Stimulated activated CD8-positive, alpha-beta memory T cell treated with anti-CD3 and anti-CD28 coated beads, Interleukin-7, amount 100 ng/mL, for 1 hour (primary cell): ENCODE measurements at places on chromosomes 11 and 22.

- DNase-seq: no peak
These were observed 83.4 kb upstream of the MYO18B start for GRCh38 chr22:25658633-25659032.

GRCh38 chr11:83801799-83802198 is 515.6 kb upstream of the CCDC90B start:
- no peak for DNase-seq

GRCh38 chr22:38041760-38042487 is 15.3 kb upstream of the PICK1 start:
- DNase-seq: no peak

GRCh38 chr11:111561791-111562325 is 21.3 kb downstream of the LAYN start:
- DNase-seq: no peak

- DNase-seq: no peak
These were observed 11.0 kb upstream of the SCARF2 start for GRCh38 chr22:20448630-20449029.

GRCh38 chr11:12845163-12845562 is 164.0 kb upstream of the RASSF10 start:
- DNase-seq: no peak

DNA sequence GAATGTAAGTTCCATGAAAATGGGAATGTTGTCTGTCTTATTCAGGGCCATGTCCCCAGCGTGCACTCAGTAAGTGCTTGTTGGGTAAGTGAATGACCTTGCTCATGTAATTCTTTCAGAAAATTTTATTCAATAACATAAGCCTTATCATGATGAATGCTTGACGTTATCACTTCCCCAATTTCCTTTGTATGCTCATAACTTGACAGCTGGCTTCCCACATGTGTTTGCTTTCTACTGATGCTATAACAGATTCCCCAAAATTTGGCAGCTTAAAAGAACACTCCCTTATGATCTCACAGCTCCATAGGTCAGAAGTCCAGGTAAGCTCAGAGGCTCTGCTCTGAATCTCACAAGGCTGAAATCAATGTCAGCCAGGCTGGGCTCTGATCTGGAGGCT is 155.8 kb upstream of the POU2AF2 start:
- DNase-seq: no peak

DNA sequence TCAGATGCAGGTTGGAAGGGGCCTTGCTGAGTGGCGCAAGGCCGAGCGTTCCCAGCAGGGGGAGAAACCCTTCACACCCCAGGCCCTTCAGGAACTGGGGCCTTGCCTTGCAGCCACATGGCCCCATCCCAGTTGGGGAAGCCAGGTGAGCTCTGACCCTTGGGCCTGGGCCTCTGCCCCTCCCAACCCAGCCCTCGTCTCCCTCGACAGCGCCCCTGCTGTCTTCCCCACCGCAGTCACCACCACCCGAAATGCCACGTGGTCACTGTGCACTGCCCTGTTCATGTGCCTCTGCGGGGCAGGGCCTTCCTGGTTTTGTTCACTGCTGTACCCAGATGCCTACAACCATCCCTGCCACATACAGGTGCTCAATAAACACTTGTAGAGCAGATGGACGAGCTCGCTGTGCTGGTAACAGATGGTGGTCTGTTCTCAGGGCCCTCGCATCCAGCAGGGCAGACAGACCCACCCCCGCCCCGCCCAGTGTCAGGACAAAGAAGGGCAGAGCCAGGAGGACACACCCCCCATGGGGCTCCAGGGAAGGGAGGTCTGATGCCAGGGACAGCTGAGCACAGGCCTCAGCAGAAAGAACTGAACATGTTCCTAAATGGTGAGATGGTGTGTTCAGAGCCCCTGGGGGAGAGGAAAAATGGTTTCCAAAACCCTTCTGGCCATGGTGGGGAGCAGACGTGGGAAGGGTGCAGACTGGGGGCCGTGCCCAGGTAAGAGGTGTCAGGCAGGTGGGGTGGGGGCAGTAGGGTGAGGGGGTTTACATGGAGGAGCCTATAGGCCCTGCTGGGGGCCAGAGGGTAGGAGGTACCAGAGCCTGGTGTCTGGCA is 3.7 kb downstream of the POLR2L start:
- DNase-seq: no peak

DNA sequence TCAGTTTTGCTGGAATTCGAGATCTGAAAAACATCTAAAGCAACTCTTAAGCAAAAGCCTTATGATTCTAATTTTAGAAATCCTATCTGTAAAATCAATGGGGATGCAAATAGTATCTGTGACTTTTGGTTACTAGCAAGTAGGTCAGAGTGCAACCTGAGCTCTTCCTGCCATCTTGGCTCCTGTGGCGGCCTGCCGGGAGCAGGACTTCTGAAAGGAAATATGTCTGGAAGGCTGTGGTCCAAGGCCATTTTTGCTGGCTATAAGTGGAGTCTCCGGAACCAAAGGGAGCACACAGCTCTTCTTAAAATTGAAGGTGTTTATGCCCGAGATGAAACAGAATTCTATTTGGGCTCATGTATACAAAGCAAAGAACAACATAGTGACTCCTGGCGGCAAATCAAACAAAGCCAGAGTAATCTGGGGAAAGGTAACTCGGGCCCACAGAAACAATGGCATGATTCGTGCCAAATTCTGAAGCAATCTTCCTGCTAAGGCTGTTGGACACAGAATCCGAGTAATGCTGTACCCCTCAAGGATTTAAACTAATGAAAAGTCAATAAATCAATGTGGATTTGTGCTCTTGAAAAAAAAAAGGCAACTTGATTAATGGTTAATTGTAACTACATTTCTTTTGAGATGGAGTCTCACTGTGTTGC is 1.7 kb downstream of the SAMM50 start:
- no peak for DNase-seq

DNA sequence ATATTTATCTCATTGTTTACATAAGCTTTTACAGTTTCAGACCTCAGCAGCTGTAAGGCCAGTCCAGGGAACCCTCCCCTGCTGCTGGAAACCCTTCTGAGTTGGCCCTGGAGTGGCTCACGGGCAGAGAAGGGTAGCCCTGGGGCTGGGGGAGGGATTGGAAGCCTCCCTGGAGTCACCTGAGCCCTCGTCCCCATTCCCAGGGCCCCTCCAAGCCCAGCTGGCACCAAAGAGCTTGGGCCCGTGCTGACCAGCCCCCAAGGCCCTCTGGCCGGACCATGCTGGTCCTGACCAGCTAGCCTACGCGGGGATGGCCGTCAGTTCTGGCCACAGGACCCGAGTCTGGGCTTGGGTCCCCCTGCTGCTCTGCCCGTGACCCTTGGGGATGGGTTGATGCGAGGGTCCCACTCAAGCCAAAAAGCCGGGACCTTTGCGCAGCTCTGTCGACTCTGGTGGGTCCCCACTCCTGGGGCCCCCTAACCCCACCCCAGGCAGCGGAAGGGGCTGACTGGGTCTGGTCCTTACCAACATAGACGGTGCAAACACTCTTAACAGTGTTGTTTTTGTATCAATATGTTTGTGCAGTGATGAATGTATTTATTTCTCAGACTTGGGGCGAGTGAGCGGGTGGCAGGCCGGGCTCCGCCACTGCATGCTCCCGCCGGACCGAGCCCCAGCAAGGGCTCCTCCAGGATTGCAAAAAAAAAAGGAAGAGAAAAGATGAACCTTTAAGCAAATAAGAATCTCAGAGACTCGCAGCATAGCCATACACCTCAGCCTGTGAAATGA is 17.5 kb upstream of the TMEM191C start:
- no peak for DNase-seq

- no peak for DNase-seq
These were observed 122.2 kb downstream of the APOL5 start for GRCh38 chr22:35839841-35840301.

DNA sequence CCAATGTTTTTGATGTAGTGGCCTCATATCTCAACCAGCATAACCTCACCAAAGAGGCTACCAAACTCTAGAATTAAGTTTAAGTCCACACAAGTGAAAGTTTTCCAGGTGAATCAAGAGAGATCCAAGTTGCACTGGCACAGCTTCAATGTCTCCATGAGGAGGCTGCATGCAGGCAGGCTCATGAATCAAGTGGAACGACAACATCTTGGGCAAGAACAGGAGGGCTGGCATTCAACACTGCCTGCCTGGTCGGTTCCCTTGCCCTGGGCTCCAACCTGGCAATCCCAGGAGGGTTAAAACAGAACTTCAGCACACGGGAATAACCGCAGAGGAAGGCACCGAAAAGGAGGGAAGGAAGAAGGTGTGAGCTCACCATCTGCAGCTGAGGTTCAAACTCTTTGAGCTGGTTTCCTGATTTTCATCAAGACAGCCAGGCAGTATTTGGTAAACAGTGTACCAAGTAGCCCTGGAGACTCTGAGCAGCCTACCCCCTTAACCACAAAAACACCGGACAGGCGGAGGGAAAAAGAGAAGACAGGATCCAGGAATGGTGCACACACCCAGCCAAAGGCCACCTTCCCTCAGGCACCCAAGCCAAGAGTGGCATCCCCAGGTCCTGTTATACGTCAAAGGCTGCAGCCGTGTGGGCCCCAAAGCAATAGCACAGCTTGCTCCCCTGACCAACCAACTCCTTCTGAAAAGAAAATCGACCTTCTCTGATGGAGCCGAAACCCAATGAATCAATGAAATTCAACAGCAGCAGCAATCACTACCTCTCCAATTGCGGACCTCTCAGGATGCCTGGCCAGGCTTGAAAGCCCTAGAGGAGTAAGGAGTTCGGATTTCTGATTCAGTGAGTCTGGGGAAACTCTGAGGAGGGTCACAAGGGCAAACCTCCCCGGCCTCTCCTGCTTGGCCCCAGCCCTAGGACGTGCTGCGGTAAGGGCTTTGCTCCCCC is 1.3 kb downstream of the PACSIN2 start:
- no peak for DNase-seq

DNA sequence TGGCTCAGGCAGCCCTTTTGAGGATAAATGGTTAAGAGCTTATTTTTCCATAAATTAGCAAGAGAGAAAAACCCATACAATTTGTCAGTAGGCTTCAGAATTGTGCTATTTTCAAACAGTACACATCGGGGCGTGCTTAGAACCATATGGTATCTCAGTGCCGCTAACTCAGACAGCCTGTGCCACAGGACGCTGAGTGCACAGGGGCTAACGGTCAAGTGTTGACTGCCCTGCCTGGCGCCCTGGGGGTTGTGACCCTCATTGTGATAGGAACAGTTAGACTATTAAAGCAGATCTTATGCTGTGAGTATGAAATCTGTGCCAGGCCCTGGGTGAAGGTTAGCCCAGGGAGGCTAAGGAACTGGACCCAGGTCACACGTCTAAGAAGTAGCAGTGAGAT is 1519.7 kb downstream of the BRD1 start:
- DNase-seq: no peak

GRCh38 chr11:86938900-86939880 is 16.0 kb downstream of the FZD4 start:
- DNase-seq: no peak

- DNase-seq: no peak
These were observed 120.7 kb upstream of the TOP3B start for GRCh38 chr22:22103078-22103875.

GRCh38 chr11:13503393-13503792 is 7.6 kb upstream of the PTH start:
- no peak for DNase-seq

GRCh38 chr11:120102864-120103122 is 35.1 kb downstream of the TRIM29 start:
- no peak for DNase-seq

GRCh38 chr22:31179345-31179744 is 19.4 kb downstream of the RNF185 start:
- no peak for DNase-seq

GRCh38 chr11:125164422-125165110 is at the start of gene PKNOX2:
Gene PKNOX2 (plus strand): TSS chr11:125164751. CDS start chr11:125351306, 186,555 bp downstream.
- DNase-seq: peak; percentile 3

DNA sequence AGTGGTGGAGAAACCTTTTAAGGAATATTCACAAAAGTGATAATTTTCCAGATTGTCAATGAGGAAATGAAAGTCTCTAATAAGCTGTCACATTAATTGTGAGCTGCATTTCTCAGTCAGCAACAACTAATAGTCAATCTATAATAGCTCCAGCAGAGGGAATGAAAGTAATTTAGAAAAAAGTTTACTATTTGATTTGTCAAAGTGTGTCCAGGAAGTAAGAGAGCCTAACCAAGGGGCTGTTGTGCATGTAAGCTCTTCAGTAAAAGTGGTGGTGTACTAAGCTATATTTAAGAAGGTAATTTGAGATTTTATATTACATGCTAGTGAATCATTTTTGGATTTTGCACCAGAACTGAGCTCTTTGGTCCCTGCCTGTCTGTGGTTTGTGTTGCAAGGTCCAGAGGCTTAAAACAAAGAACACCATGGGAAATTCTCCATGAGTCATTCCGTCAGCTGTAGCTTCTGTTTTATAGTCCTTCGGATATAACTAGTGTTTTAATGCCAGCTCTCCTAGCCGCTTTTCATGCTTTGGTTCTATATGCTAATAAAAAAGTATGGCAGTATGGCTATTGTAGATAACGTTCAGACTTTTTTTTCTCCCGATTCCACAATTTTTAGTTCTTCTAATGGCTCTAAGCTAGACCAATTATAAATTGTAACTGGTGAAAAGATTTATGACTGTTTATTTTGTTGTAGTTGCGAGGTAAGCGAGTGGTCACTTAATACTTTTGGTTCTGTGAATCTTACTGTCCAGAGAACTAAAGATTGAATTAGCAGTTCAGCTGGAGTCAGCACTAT is 64.6 kb downstream of the ARHGEF12 start:
- DNase-seq: no peak

GRCh38 chr11:129750343-129751292 is 65.0 kb upstream of the TMEM45B start:
- peak; percentile 57 for DNase-seq

GRCh38 chr11:128745311-128746136 is 51.7 kb downstream of the FLI1 start:
- no peak for DNase-seq

GRCh38 chr22:10781571-10782403 is 4746.2 kb upstream of the OR11H1 start:
- no peak for DNase-seq

GRCh38 chr11:63687845-63688244 is 6.5 kb downstream of the RTN3 start:
- no peak for DNase-seq

DNA sequence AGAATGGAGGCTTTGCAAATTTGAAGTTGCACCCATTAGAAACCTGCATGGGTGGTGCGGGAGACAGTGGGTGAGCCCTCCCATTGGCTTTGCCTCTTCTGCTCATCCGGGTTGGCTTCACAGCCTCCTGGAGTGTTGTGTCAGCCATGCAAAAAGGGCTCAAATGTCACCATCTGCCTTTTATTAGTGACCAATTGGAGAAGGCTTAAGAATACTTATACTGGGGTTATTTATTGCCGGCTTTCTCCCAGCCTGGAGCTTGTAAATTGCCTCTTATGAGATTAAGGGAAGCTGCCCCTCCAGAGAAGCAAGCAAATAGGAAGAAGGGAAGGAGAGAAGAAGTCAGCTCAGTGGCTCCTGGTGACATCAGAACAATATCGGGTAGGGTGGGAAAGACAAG is 182.6 kb downstream of the ST3GAL4 start:
- no peak for DNase-seq
